Cardiac muscle cell (in vitro differentiated cells and primary cell): ENCODE measurements at places on chromosomes 7 and 10.

- no peak for DNase-seq
Observed at GRCh38 chr10:56135828-56136227, 225.2 kb downstream of the ZWINT start.

- no peak for DNase-seq
Observed at GRCh38 chr7:99498546-99498944, 1.5 kb downstream of the ZNF394 start.

DNA sequence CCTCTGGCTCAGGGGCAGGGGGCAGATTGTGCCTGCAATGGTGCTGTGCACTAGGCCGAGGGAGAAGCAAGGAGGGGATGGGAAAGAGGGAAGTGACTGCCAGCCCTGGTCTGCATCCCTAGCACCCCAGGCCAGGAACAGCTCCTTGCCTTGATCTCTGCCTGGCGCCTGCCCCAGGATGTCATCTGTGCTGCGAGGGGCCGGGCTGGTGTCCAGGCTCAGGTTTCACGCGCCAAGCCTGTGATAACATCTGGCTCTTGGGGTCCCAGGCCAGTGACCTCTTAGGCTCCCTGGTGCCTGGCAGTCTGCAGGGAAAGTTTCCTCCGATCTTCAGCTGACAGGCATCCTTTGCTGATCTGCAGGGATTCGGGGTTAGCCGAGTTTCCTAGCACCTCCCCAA, 193.5 kb upstream of the GPR26 start:
- peak; percentile 88 for DNase-seq

DNA sequence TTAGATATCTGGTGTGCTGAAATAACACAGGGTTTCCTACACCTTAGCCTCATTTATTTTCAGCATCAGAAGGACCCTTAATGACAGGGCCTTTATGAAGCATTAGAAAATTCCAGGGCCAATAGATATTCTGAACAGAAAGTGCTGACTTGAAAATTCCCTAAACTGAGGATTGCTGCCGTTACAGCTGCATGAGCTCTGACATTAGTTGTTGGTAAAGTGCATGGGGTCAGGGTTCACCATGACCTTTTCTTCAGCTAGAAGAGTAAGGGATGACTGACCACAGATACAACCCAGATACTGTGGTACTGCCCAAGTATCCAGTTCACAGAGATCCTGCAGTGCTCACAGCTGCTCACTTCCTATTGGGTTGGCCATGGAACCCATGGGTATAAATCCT, 181.7 kb upstream of the SLC25A13 start:
- no peak for DNase-seq

GRCh38 chr7:102431617-102432298, 1.6 kb upstream of the ORAI2 start:
- no peak for DNase-seq

GRCh38 chr7:12222889-12223579, 11.9 kb downstream of the TMEM106B start:
- DNase-seq: no peak
